Amygdala (tissue), 56 donors: ENCODE measurements at places on chromosomes 6 and 20.

DNA sequence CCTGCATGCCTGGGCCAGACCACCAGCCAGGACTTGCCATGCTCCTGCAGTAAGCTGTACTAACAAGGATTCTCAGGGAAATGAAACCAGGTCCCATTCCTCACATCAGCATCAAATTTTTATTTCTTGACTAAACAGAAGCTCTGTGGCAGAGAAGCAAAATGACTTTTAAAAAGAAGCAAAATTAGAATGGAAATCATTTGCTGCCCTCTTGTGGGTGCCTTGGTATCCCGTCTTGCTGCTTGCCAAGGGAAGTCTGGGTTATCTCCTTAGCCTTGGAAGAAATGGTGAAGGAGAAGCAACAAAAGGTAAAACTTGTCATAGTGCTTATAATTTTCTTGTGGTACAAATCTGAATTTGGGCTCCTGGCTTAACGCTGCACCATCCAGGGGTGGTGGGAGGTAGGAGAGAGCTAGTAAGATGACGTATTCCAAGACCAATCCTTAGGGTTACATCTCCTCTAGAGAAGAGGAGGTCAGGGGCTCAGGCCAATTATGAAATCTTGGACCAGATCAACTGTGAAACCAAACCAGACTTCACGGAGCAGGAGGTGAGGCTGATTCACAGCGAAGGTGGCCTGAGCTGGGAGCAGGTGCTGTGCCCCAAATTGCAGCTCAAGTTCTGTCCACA, 107.5 kb downstream of the FAXC start:
- no peak for DNase-seq

DNA sequence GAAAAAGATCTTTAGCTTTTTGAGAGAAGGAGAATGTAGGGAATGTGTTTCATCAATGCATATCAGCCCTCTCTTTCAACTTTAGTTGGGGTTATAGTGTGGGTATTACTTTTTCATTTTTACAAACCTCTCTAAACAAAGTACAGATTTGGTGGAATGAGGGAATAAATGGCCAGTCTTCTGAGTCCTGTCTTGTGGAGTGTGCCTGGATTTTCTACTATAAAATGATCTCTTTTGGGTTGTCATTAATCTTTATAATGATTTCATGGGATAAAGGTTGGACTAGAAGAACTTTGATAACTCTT, 209.3 kb downstream of the RNF144B start:
- DNase-seq, result no peak

DNA sequence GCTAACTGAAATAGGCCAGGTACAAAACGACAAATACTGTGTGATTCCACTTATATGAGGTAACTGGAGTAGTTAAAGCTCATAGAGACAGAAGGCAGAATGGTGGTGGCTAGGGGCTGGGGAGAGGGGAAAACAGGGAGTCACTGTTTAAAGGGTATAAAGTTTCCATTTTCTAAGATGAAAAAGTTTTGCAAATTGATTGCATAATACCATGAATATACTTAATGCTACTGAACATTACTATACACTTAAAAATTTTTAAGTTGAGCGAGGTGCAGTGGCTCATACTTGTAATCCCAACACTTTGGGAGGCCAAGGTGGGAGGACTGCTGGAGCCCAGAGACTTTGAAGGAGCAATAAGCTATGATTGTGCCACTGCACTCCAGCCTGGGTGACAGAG, 138.6 kb upstream of the ARID1B start:
- DNase-seq, result no peak

GRCh38 chr6:111745636-111746035, 127.6 kb downstream of the FYN start:
- no peak for DNase-seq

GRCh38 chr6:108559884-108560462, 744 bp upstream of the FOXO3 start:
- peak; percentile 66 for DNase-seq
